ENCODE measurements at places on chromosomes 5 and 9. TPM values are rescaled to one million over a fixed set of nuclear protein-coding genes. Genes with fewer than 3 reads are reported as not detected.

KIF12 gene
- not detected for polyA plus RNA-seq

ADAM19 gene
- polyA plus RNA-seq = 47.8 TPM

PTAR1 gene
- polyA plus RNA-seq = 19.4 TPM

CD14 gene
- 3.1 TPM for polyA plus RNA-seq

FGF10 gene
- not detected for polyA plus RNA-seq

PRSS3 gene
- not detected for polyA plus RNA-seq

DNA sequence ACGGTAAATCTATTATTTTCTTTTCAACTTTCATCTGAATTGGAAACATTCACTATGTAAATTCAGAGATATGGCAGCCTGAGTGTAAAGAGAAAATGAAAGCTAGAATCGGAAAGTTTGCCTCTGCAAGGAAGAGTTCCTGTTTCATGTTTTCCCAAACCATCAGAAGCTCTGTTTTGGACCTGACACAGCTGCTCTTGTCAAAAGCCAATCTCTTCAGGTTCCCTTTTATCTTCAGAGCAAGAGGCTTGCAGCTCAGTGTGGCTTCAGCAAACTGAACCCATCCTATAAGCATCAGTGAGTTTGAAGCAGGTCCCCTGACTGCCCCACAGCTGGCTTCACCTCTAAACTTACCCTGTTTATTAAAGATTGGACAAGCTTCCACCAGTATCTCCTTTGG, 1099.7 kb downstream of the DTWD2 start:
- DNase-seq = no peak
- no peaks in the 10 kb centered on the region for H3K4me1 ChIP-seq
- no peak overlapping the region for H3K4me3 ChIP-seq
- no peaks in the 10 kb centered on the region for H3K36me3 ChIP-seq
- H3K27ac ChIP-seq = no peak overlapping the region
- H3K27me3 ChIP-seq = no peaks in the 10 kb centered on the region

DNA sequence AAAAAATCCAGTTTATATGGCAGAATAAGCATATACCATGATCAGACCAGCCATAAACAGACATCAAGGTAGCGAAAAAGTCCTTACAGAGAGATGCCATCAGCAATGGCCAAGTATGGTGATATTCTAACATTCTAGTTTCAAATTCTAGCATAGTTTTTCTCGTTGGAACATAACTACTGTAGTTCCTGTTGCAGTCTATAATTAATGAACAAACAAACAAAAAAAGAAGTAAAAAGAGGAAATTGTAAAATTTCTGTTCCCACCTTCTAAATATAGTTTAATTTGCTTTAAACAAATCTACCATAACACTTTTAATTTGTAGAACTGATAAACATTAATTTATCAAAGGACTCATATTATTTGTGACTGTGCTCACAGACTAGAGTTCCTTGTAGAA, 9.9 kb upstream of the CD180 start:
- DNase-seq = peak; percentile 54
- no peaks in the 10 kb centered on the region for H3K27me3 ChIP-seq
- no peaks in the 10 kb centered on the region for H3K36me3 ChIP-seq
- peak overlapping the region; percentile 71 for H3K4me3 ChIP-seq
- H3K27ac ChIP-seq = peak overlapping the region; percentile 74

DNA sequence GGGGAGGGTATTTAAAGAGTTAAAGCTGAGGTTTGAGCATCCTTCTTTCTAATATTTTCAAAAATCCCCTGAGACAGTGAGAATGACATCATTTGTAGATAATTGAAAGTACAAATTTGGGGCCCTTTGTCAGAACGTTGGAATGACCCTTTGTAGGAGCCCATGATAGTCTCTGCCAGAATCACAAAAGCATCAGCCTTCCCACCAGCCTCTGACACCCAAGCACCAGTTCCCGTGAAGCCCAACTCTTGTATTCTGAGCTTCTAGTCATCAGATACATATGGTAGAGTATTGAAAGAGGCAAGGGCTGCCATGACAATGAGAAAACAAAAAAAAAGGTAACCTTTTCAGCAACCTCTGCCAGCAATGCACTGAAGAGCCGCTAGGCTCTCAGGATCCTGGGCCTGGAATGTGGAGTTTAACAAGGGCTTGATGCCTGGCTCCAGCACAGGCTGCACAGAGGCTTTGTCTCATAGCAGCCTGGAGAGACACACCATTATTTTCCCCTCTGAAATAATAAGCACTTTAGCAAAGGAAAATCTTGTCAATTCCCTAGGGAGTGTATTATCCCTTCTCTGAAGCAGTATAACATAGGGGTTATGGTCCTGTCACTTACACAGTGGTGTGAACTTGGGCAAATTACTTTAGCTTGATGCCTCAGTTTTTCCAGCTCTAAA, 114.4 kb downstream of the ZNF608 start:
- H3K4me1 ChIP-seq = peaks cover 10% of the 10 kb centered on the region
- peaks cover 4% of the 10 kb centered on the region for H3K36me3 ChIP-seq
- H3K4me3 ChIP-seq = no peak overlapping the region
- DNase-seq = no peak

DNA sequence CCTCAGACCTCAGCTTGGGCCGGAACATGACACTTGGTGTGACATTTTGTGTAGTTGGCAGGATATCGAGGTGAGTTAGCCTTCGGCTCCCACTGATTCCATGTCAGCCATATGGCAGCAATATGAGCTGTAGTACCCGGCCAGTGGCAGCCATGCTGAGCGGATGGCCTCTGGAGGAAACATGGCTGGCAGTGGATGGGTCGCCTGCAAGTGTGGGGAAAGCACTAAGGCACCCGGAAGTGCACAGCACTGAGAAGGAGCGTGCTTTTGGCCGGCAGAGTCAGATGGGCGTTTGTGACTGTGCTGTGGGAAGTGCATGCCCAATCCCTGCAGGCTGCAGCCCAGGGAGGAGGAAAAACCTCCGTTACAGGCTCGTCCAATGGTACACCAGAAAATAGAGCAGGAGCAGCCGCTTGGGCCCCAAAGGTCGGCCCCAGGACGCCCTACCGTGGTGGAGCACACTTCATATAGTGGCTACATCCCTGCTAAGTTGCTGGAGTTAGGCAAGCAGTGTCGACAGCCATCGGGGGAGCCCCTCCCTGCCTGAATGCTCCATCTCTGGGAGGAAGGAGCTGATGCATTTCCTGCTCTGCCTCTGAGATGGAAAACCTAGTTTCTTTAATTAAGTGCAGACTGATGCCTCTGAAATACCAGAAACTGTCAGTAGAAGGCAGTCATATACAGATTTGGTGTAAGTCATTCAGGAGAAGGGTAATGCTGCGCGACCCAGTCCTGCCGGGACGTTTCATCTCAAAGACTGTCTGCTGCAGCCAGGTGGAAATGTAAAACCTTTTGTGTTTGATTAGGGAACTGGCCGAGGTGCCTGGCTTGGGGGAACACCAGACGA, 2185.8 kb upstream of the ACO1 start:
- DNase-seq = no peak
- no peaks in the 10 kb centered on the region for H3K36me3 ChIP-seq
- no peak overlapping the region for H3K4me3 ChIP-seq
- no peak overlapping the region for H3K27ac ChIP-seq
- no peaks in the 10 kb centered on the region for H3K27me3 ChIP-seq

DNA sequence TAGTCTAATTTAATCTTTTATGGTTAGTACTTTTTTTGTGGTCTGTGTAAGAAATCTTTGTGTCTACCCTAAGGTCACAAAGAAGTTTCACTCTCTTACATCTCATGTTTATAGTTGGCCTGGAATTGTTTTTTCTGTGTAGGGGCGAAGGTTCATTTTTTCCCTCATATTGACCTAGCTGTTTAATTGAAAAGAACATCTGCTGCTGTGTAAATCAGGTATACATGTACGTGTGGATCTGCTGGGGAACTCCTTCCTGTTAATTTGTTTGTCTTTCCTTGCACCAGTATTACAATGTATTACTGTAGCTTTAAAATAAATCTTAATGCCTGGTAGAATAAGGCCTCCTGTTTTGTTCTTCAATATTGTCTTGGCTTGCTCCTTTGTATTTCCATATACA, 37.8 kb downstream of the EXOSC2 start:
- no peak overlapping the region for H3K4me3 ChIP-seq
- peaks cover 16% of the 10 kb centered on the region for H3K4me1 ChIP-seq
- no peak overlapping the region for H3K27ac ChIP-seq
- no peaks in the 10 kb centered on the region for H3K36me3 ChIP-seq

DNA sequence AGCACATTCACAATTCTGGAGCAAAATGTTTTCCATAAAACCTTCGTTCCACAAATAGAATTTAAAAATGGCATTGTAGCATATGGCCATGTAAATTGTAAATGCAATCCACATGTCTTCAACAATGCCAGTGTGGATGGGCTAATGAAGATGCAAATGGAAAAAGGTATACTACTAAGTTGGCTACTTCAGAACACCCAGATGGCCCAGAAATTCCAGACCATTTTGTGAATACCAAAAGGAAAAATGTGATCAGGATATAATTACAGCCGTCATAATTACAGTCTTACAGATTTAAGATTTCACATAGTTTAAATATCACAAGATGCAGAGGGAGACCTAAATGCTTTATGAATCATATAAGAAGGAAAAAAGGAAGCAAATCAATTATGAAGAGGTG, 117.2 kb downstream of the TSSK1B start:
- no peak for DNase-seq
- H3K4me1 ChIP-seq = no peaks in the 10 kb centered on the region
- no peak overlapping the region for H3K4me3 ChIP-seq
- H3K36me3 ChIP-seq = no peaks in the 10 kb centered on the region

DNA sequence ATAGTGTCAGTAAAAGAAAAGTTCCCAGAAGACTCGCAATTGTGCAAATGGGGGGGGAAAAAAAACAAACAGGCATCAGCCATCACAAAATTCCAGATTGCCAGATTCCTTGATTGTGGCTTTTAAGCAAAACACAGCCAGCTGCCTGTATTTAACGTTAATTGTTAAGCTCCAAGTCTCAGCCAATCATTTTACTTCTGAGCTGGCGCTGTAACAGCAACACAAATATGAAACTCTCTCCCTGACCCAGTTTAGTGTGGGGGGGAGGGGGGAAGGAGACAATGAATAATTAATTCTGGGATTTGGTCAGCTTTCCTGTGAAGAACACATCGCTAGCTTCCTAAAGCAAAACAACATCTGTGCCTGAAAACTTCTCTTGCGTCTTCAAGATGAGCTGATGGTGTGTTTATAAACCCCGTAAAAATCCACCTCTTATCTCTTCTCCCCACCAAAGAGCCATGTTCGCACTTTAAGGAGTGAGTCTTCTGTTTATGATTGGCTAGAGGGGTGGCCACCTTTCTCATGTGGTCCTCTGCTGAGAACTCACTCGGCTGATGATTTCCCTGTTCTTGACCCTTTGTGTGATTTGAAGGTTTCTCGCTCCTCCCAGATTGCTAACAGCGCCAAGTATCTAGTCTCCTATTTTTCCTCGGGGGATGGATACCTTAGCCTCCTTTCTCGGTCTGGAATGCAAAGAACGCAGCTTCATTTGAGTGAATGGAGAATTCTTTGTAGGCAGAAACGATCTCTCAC, 160.2 kb upstream of the DAPK1 start:
- no peak overlapping the region for H3K27ac ChIP-seq
- no peaks in the 10 kb centered on the region for H3K36me3 ChIP-seq
- H3K27me3 ChIP-seq = peaks cover 32% of the 10 kb centered on the region
- peak overlapping the region; percentile 51 for H3K4me3 ChIP-seq
- peaks cover 7% of the 10 kb centered on the region for H3K4me1 ChIP-seq

DNA sequence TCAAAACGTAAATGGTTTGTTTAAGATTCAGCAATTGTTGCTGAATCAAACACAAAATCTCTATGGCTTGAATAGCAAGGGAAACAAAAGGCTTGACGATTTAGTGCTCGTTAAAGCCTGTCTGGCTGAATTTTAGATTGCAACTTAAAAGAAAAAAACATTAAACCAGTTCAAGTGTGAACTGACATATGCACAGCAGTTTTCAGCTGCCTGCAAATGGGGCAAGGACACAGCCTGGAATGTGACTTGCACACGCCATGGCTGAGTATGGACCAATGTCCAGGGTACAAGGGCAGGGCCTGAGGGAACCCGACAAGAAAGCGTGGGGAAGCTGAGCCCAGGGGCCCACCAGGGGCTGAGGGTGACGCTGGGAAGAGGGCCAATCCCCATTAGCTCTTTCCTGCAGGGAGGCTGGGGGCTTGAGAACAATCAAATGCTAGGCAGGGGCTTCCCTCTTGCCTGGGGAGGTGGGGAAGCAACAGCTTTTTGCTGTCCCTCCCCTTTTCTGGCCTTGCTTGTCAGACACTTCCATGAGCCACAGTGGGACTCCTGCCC, 89.6 kb upstream of the LRRTM2 start:
- H3K27ac ChIP-seq = no peak overlapping the region
- no peak overlapping the region for H3K4me3 ChIP-seq
- no peaks in the 10 kb centered on the region for H3K27me3 ChIP-seq
- no peak for DNase-seq
- H3K4me1 ChIP-seq = no peaks in the 10 kb centered on the region
- H3K36me3 ChIP-seq = no peaks in the 10 kb centered on the region

GRCh38 chr5:112492291-112492690, 73.2 kb upstream of the EPB41L4A start:
- DNase-seq = peak; percentile 6
- no peak overlapping the region for H3K4me3 ChIP-seq
- peaks cover 4% of the 10 kb centered on the region for H3K4me1 ChIP-seq

- no peak overlapping the region for H3K27ac ChIP-seq
- peaks cover 28% of the 10 kb centered on the region for H3K4me1 ChIP-seq
- peaks cover 21% of the 10 kb centered on the region for H3K27me3 ChIP-seq
- no peaks in the 10 kb centered on the region for H3K36me3 ChIP-seq
- H3K4me3 ChIP-seq = no peak overlapping the region
Measured at GRCh38 chr5:133818031-133818431, 150.4 kb downstream of the C5orf15 start.

GRCh38 chr5:155729684-155730059, 597.3 kb upstream of the SGCD start:
- no peaks in the 10 kb centered on the region for H3K4me1 ChIP-seq
- H3K4me3 ChIP-seq = no peak overlapping the region
- peaks cover 52% of the 10 kb centered on the region for H3K27me3 ChIP-seq
- no peak for DNase-seq
- H3K36me3 ChIP-seq = no peaks in the 10 kb centered on the region

DNA sequence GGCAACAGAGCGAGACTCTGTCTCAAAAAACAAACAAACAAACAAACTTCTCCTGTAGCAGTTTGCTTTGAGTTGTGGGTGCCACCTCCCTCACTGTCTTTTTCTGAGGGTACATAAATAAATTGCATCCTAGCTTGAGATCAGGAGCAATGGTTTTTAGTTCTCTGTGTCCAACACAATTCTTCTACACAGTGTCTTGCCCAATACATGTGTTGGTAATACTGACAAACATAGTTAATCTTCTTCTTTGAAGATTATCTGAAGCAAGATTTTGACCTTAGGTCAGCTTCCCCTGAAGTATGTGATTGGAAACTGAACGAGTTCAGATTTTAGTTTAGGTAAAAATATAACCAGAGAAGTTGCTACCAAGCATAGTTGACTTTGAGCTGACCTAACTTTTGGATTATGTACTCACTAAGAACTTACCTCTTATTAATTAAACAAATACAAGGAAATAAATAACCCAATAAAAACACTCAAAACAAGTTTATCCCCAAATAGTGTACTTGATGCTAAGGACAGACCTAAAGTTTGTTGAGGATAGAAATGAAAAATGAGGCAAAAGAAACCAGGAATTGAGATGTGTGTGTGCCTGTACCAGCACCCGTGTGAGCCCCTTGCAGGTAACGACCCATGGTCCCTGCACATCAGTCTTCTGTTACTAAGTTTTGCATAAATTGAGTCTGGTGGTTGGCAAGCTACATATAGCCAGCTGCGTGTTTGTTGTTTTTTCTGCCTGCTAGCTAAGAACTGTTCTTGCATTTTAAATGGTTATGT, 16.2 kb downstream of the TJP2 start:
- no peak overlapping the region for H3K27ac ChIP-seq
- H3K27me3 ChIP-seq = no peaks in the 10 kb centered on the region
- H3K36me3 ChIP-seq = no peaks in the 10 kb centered on the region
- no peak overlapping the region for H3K4me3 ChIP-seq
- DNase-seq = no peak

- no peak for DNase-seq
- H3K36me3 ChIP-seq = peaks cover 11% of the 10 kb centered on the region
- no peak overlapping the region for H3K27ac ChIP-seq
- H3K4me3 ChIP-seq = no peak overlapping the region
Measured at GRCh38 chr9:92637326-92637725, 32.6 kb downstream of the IPPK start.

Measured in naive B cell (primary cell).